ENCODE measurements at places on chromosomes 2 and 18.

DNA sequence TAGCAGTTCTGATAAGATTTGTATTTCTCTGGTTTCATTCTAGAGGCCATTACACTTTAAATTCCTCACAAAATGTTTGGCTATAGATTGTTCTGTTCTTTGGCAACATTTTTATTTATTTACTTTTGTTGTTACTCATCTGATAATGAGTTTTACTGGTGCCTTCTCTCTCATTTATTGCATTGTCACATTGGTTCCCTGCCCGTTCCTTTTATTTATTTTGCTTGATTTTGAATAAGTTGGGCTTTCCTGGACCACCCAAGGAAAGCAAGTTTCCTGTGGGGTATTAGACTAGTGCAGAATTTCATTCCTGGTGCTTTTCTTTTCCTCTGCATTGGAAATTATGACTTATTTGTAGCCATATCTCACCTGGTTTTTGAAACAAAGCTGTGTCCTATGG lies 232.0 kb downstream of the SOCS6 start:
- DNase-seq: no peak

- DNase-seq: peak; percentile 26
Observed at GRCh38 chr2:65129286-65129825, 550 bp downstream of the RAB1A start.

GRCh38 chr2:241184901-241185300 lies 3.6 kb upstream of the ANO7 start:
- DNase-seq: no peak

DNA sequence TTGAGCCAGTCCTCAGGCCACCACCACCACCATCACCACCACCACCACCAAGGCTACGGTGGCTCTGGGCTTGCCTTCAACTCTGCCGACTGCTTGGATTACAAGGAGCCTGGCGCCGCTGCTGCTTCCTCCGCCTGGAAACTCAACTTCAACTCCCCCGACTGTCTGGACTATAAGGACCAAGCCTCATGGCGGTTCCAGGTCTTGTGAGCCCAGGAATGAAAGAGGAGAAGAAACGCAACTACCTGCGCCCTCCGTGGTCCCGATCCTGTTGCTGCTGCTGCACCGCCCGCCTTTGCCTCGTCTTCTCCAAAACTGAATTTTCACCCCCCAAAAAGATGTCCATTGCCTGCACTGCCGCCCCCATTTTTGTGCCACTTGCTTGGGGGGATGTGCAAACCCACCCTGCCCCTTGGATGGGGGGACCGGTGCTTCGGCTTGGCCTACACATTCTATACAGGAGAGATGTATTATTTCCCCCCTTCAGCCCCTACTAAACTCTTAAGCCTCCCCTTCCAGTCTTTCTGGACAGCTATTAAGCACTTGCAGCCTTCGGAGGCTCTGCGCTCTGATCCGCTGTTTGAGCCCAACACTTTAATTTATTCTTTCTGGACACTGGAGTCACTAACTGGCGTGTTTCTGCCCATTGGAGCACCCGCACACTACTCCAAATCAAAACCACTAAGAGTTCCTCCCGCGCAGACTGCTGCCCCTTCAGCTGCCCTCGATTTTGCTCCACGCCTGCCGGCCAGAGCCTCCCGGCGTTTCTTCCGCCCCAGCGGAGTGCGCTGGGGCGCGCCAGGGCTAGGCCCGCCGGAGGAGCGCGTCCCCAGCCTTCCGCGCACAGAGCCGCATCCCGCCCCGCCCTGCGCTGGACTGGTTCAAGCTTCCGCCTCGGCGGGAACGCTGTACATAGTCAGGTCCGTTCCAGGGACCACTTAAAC lies 5.7 kb downstream of the OTX1 start:
- DNase-seq: no peak

DNA sequence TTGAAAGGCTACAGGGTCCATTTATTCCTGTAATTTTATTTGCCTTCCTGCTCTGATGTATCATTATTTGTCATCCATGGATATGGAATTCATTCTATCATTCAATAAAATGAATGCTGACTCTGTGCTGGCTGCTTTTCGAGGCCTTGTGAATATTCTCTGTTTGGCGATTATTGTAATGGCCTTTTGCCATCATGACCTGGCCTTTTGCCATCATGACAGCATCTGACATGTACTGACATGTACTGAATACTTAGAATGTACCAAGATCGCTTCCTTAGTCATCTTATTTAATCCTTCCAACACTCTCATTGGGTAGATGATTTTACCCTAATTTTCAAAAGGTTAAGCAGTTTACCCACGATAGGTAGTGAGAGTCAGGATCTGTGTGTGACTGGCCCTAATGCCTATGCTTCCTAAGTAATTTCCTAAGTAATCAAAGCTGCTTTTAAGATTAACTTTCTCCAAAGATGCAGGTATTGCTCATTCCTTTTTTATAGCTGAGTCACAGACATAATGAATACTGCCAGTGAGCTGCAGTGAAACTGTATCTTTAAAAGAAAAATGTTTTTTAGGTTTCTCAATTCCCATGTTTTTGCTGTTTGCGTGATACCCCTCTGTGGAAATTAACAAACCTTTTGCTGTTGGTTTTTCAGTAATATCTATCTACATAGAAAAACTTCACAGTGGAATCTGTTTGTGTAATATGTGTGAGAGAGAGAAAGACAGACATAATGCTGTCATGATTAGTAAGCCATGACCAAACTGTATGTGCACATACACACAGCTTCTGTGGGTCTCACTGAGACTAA lies 127.8 kb downstream of the CERS6 start:
- DNase-seq: peak; percentile 89

DNA sequence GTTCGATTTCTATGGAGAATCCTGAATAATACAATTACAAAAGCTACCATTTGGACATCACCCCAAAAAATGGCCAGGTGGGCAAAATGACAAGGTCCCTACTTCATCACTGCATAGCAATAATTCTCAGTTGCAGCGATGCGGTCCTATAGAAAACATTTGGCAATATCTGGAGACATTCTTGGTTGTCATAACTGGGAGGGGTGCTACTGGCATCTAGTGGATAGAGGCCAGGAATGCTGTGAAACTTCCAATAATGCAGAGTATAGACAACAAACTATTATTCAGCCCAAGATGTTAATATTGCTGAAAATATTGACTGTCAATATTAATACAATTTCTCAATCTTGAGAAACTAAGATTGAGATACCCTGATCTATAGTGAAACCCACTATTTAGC lies 637.8 kb upstream of the PKDCC start:
- no peak for DNase-seq

Data from cardiac fibroblast (primary cell).